Brain pericyte (primary cell): ENCODE measurements at places on chromosomes 7 and 10.

GRCh38 chr7:68074242-68074641, 1077.6 kb downstream of the TYW1 start:
- no peak for DNase-seq

- DNase-seq: no peak
Measured at GRCh38 chr7:128137181-128137580, 103.9 kb upstream of the LEP start.

GRCh38 chr10:24701447-24701846, 22.2 kb downstream of the ARHGAP21 start:
- DNase-seq: no peak

- no peak for DNase-seq
Measured at GRCh38 chr10:99908512-99908911, 101.2 kb downstream of the DNMBP start.

GRCh38 chr10:71749396-71749795, 23.9 kb downstream of the VSIR start:
- DNase-seq: no peak

- no peak for DNase-seq
Measured at GRCh38 chr7:157355784-157356511, 19.1 kb downstream of the DNAJB6 start.

DNA sequence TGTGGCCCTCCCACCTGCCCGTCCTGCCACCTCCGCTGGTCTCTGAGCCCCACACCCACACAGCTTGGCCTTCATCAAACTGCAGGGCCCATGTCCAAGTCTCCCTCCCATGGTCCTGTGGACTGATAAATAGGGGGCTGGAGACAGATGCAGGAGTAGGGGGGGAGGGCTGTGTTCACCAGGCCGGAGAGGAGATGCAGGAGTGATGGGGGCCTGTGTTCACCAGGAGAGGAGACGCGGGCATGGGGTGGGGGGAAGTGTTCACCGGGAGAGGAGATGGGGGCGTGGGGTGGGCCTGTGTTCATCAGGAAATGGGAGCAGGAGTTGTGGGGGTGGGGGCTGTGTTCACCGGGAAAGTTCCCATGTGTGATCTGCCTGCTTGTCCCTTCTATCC, 37.0 kb downstream of the JAKMIP3 start:
- no peak for DNase-seq

DNA sequence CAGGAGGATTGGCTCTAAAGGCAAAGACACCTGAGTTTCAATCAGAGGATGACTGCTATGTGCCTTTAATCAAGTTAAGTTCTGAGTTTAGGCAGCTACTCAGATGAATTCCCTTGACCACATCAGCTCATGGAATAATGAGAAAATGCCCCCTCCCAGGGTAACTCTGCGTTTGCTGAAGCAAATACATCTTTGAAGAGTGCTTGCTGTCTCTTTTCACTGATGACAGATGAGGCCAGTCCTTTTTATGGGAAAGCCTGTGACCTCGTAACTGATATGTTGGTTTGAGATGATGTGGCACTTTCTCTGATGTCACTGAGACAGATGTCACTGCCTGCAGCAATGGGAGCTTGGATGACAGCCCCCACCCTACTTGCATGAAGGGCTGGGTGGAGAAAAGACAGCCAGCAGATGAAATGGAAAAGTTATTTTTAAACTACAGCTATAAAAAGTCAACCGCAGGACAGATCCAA, 43.7 kb upstream of the DGKI start:
- DNase-seq: no peak

GRCh38 chr10:61973169-61973568, 71.7 kb downstream of the ARID5B start:
- no peak for DNase-seq

DNA sequence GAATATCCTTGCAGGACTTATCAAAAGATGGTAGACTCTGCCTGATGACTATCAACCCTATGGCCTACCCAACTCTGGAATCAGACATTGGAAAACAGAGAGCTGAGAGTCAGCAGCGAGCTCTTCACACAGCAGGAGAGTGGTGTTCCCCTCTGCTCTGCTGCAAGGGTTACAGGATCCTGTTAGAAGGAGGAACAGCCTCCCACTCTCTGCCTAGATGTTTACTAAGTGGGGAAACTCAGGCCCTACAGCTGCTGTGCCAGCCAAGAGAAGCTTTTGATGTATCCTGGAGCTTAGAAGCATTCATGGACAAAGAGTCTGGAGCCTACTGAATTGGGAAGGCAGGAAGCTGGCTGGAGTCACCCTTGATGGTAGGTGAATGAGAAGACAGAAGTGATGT, 104.6 kb downstream of the ABLIM1 start:
- DNase-seq: no peak

DNA sequence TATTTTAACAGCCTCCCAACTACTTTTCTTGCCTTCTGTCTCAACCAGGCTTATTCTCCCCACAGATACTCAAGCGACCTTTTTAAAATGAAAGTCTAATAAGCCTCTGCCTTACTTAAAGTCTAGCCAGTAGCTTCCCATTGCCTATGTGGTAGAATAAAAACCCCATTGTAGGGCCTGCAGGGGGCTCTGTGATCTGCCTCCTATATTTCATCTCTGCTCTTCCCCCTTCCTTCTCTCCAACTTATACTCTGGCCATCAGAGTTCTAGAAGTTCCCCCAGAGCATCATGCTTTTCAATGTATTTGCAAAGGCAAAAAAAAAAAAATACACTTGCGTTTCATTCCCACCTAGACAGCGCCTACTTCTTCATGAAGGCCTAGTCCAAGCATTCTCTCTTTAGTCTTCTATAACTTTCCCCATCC, 167.7 kb upstream of the ADO start:
- DNase-seq: no peak

DNA sequence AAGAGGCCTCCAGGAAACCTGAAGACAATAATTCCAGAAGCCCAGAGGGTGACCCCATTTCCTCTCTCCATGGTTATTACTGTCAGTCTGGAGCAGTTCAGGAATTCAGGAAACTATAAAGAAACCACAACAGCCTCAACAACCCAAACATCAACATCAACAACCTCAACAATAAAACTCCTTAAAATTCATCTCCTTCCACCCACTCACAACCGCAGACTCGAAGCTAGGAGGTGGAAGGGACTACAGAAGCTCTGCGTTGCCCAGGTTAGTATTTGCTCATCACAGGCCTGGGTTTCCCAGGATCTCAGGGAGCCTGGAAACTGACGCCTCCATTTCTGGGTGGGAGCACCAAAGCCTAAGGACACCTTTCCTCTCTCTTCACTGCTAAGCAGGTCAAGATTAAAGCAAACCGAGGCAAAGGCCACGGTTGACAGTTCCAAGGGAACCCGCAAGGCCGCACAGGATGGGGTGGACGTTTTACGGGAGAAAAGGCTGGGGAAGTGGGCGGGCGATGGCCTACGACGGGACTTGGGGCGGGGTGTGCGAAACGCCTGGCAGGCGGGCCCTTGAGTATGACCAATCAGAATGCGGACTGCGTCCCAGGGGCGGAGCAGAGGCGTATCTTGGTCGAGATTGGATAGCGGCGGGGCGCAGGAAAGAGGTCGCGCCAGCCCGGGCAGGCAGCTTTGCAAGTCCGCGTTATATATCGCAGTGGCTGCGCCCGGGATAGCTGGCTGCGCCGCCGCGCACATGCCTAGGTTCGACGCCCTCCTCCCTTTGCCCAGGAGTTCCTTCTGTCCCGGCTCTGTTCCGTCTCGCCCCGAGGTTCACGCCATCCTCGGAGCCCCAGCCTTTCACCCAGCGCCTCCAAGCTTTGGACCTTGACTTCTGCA, at the start of gene ELOVL3:
ELOVL3 (plus strand) TSS at position 654 of the 896 bp plus-strand sequence. CDS start 250 bp downstream, outside the sequence.
- peak; percentile 79 for DNase-seq

GRCh38 chr7:42492920-42493319, 255.9 kb upstream of the GLI3 start:
- no peak for DNase-seq

- DNase-seq: no peak
Measured at GRCh38 chr10:76229341-76229740, 797.9 kb downstream of the LRMDA start.

- DNase-seq: no peak
Measured at GRCh38 chr7:132943645-132944044, 138.2 kb downstream of the CHCHD3 start.

- DNase-seq: no peak
Measured at GRCh38 chr10:100535338-100535714, 417 bp upstream of the HIF1AN start.

GRCh38 chr10:22824520-22824919, 103.3 kb upstream of the ARMC3 start:
- no peak for DNase-seq

GRCh38 chr7:117810642-117811512, 62.4 kb downstream of the CTTNBP2 start:
- DNase-seq: no peak

DNA sequence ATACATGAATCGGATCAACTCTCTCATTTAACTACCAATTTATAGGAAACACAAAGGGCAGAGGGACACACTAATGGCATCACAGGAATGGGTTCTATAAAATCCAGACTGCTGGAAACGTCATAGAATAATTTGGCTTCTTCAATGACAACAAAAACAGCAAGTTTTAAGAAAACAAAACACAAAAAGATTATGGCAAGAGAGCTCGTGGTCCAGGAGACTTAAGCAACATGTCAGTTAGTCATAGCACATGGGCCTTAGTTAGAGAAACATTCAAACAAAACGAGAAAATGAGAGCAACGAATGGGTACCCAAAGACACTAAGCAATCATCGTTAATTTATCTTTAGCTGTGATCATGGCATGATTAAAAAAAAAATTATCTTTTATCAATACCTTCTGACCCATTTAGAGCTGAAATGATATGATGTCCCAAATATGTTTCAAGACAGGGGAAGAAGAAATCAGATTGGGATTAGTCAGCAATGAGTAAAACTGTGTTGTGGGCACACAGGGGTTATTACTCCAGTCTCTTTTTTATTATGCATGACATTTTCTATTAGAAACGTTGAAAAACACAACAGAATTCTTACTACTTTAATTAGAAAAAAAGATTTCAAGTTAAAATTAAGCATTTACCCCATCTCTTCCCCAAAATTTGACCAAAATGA, 28.3 kb downstream of the NCAPG2 start:
- no peak for DNase-seq

DNA sequence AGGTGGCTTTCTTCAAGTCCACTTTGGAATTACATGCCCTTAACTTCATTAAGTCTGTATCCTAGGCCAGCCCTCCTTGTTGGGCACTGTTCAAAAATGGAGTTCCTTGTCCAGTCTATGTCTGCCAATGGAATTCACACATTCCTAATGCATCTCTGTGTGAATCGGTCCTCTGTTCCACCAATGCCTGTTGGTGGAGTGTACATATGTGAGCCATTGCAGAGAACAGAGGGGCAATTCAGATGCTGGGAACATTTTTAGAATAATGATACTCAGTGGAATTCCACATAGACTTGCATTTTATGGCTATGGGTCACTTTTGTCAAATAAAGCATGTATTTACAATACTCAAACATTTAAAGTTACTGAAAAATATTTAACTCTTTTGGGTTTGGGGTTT, 108.3 kb downstream of the COL28A1 start:
- no peak for DNase-seq

DNA sequence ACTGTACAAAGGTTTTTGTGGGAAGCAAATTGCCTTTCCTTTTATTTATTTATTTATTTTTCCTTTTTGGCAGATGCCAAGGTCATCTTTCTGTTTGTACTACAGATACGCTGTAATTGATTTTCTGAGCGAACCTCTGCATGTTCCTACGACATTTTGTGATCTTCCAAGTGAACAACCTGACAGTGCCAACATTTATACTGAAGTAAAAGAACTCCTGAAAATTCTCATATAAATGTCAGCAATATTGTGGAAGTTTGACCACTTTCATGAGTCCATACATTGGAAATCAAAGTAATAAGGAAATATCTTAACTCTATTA, 86.8 kb upstream of the EEPD1 start:
- DNase-seq: no peak

- no peak for DNase-seq
Measured at GRCh38 chr10:88049204-88049603, 185.8 kb downstream of the PTEN start.

- DNase-seq: no peak
Measured at GRCh38 chr7:130611218-130611617, 57.3 kb downstream of the COPG2 start.

- DNase-seq: no peak
Measured at GRCh38 chr7:50092579-50093491, at the start of gene ZPBP. Gene ZPBP, minus strand, starts transcription at chr7:50093246. Its CDS starts 52 bp downstream, at chr7:50093194.

DNA sequence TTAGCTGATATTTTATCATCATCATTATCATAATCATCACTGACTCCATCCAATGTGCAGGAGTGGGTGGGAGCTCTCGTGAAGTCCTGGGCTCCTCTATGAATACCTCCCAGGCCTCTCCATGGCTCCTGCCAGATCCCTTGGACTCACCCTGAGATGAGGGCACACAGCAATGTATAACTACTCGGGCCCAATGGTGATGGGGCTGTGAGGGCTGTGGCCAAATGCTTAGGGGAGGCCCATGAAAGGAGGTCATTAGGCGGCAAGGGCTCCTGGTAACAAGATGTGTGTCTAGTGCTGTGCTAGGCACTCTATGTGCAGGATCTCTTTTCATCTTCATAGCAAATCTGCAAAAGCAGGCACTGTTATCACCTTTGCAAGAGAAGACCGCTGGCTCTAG, 270.9 kb downstream of the GLRX3 start:
- DNase-seq: no peak

DNA sequence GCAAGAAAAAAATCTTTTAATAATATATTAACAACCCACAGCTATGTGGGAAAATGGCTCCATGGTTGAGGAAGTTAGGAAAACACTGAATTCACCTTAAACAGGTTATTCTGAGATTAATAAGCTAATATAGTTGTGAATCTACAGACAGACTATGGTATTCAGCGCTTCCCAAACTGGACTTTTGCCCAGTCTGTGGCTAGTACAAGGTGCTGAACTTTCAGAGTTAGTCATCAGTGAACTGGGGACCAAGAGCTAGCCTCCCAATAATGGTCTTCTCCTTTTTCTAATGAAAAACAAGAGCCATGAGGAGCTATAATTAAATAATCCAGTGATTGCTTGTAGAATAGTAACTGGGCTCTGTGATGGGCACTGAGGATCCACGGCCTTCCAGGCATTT, 65.3 kb downstream of the FRMPD2 start:
- no peak for DNase-seq

DNA sequence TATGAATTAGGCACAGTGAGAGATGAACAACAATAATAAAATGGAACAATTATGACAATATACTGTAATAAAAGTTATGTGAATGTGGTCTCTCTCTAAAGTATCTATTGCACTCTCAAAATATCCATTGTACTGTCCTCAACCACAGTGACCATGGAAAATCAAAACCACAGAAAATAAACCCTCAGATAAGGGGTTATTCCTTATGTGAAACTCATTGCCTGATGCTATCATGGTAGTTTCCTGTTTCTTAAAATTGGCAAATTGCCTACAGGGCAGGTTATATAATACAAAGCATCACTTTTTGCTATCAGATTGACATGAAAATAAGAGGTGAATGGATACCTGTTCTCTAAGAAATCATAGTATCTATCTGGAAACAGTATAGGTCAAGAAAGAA, 3.8 kb downstream of the MCM10 start:
- no peak for DNase-seq
